ENCODE measurements at places on chromosomes 5 and 9. TPM values are rescaled to one million over a fixed set of nuclear protein-coding genes. Genes with fewer than 3 reads are reported as not detected.

Gene AGPAT2
- total RNA-seq: 45.1 TPM

Gene CDX1
- 0.29 TPM for total RNA-seq

Gene IFNK
- total RNA-seq: not detected

- H3K27me3 ChIP-seq: no peaks in the 10 kb centered on the region
- DNase-seq: no peak
- H3K36me3 ChIP-seq: no peaks in the 10 kb centered on the region
- H3K27ac ChIP-seq: no peak overlapping the region
- no peaks in the 10 kb centered on the region for H3K4me1 ChIP-seq
Observed at GRCh38 chr5:15391704-15392397, 108.1 kb upstream of the FBXL7 start.

DNA sequence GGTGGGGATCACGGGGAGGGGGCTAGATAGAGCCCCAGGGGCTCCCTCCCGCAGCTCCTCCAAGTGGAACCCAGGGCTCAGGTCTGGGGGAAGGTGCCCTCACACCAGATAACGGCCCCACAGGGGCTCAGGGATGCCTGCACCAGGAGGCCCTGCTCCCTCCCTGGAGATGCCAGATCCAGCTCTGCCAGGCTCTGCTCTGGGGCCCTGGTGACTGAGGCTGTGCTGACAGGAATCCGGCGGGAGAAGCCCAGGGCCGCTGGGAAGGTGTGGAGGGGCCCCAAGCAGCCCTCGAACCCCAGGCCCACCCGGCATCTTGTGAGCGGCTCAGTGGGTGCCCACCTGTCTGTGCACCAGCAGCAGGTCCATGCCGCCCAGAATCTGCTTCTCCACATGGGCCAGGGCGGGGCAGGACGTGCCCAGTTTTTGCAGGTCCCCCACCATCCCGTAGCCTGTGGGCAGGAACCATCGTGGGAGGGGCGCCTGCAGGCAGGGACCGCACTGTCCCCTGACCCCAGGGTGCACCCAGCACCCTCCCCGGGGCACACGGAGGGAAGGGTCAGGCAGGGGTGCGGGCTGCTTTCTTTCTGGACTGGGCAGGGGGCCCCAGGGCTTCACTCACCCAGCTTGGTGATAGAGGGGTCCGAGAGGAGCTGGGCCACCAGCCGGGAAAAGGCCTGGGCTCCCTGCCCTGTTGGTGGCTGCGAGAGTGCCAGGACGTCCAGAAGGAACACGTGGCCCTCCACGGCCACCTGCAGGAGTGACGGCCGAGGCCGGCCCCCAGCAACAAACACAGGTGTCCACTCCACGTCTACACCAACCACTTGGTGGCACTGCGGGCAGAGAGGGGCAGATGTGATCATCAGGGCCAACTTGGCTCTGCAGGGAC, 48.9 kb upstream of the NRARP start:
- H3K4me1 ChIP-seq: no peaks in the 10 kb centered on the region
- no peaks in the 10 kb centered on the region for H3K36me3 ChIP-seq
- no peak for DNase-seq
- no peak overlapping the region for H3K27ac ChIP-seq

DNA sequence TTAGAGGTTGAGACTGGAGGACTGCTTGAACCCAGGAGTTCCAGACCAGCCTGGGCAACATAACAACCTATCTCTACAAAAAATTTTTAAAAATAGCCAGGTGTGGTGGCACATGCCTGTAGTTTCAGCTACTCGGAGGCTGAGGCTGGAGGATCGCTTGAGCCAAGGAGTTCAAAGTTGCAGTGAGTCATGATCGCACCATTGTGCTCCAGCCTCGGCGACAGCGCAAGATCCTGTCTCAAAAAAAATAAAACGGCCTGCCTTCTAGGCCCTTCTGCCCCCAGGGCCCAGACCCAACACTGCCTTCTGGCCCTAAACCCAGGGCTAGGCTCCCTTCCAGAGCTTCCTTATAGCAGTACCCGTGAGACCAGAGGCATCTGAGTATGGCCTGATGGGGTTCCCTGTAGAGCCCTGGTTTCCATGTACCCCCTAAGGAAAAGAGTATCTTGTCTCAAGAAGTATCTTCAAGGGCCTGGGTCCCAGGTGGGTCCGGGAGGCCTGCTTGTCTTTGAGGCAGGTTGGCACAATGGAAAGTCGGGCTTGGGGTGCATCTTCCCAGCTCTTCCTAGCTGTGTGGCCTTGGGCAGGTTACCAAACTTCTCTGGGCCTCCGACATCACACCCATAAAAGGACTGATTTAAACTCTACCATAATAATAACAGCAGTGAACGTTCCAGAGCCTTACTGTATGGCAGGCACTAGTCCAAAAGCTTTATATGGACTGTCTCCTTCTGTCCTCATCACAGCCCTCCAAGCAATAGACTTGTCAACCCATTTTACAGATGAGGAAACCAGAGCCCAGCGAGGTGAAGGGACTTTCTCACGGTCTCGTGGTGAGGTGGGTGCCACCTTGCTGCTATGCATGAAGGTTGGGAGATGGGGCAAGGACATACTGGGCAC, 9.6 kb downstream of the LRRC8A start:
- H3K36me3 ChIP-seq: no peaks in the 10 kb centered on the region
- H3K4me1 ChIP-seq: peaks cover 35% of the 10 kb centered on the region
- H3K27ac ChIP-seq: peak overlapping the region; percentile 91
- DNase-seq: no peak
- no peaks in the 10 kb centered on the region for H3K27me3 ChIP-seq

- no peaks in the 10 kb centered on the region for H3K4me1 ChIP-seq
- no peak overlapping the region for H3K4me3 ChIP-seq
- no peaks in the 10 kb centered on the region for H3K27me3 ChIP-seq
- H3K27ac ChIP-seq: no peak overlapping the region
- DNase-seq: no peak
Observed at GRCh38 chr9:89436963-89437625, 60.8 kb downstream of the SEMA4D start.

GRCh38 chr9:8366161-8366926, 566.8 kb upstream of the DMAC1 start:
- H3K4me3 ChIP-seq: no peak overlapping the region
- no peaks in the 10 kb centered on the region for H3K27me3 ChIP-seq
- no peak overlapping the region for H3K27ac ChIP-seq
- no peaks in the 10 kb centered on the region for H3K4me1 ChIP-seq
- DNase-seq: no peak
- H3K36me3 ChIP-seq: no peaks in the 10 kb centered on the region

GRCh38 chr9:15137089-15137488, 169.9 kb downstream of the TTC39B start:
- H3K27me3 ChIP-seq: no peaks in the 10 kb centered on the region
- H3K36me3 ChIP-seq: no peaks in the 10 kb centered on the region
- no peak overlapping the region for H3K4me3 ChIP-seq
- DNase-seq: no peak
- no peak overlapping the region for H3K27ac ChIP-seq

DNA sequence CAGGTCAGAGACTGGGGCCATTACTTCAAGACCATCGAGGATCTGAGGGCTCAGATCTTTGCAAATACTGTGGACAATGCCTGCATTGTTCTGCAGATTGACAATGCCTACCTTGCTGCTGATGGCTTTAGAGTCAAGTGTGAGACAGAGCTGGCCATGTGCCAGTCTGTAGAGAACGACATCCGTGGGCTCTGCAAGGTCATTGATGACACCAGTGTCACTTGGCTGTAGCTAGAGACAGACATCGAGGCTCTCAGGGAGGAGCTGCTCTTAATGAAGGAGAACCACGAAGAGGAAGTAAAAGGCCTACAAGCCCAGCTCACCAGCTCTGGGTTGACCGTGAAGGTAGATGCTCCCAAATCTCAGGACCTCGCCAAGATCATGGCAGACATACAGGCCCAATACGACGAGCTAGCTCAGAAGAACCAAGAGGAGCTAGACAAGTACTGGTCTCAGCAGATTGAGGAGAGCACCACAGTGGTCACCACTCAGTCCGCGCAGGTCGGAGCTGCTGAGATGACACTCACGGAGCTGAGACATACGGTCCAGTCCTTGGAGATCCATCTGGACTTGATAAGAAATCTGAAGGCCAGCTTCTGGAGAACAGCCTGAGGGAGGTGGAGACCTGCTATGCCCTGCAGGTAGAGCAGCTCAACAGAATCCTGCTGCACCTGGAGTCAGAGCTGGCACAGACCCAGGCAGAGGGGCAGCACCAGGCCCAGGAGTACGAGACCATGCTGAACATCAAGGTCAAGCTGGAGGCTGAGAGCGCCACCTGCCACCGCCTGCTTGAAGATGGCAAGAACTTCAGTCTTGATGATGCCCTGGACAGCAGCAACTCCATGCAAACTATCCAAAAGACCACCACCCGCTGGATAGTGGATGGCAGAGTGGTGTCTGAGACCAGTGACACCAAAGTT, 9.3 kb downstream of the NIPBL start:
- H3K4me1 ChIP-seq: no peaks in the 10 kb centered on the region
- H3K4me3 ChIP-seq: no peak overlapping the region
- no peaks in the 10 kb centered on the region for H3K27me3 ChIP-seq
- no peak overlapping the region for H3K27ac ChIP-seq

DNA sequence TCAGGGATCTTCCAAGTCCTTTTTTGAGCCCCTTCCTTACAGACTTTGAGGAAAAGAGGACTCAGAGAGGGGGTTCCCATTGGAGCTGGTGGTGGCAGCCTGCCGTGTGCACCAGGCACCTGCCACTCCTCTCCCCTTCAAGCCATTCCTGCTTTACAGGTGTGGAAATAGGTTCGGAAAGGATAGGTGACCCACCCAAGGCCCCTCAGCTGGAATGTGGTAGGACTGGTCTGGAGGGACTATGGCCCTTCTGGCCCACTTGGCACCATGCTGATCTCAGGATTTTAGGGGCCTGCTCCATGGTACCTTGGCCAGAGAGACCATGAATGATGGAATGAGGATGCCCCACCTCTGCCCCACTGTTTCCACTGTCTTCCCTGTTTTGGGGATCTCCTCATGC, 1.4 kb downstream of the GALNT12 start:
- no peak overlapping the region for H3K4me3 ChIP-seq
- DNase-seq: no peak
- no peak overlapping the region for H3K27ac ChIP-seq
- H3K4me1 ChIP-seq: no peaks in the 10 kb centered on the region
- H3K36me3 ChIP-seq: no peaks in the 10 kb centered on the region
- H3K27me3 ChIP-seq: no peaks in the 10 kb centered on the region

GRCh38 chr9:108130905-108131304, 641.3 kb upstream of the KLF4 start:
- H3K27ac ChIP-seq: no peak overlapping the region
- no peaks in the 10 kb centered on the region for H3K4me1 ChIP-seq
- H3K4me3 ChIP-seq: no peak overlapping the region
- H3K36me3 ChIP-seq: no peaks in the 10 kb centered on the region

DNA sequence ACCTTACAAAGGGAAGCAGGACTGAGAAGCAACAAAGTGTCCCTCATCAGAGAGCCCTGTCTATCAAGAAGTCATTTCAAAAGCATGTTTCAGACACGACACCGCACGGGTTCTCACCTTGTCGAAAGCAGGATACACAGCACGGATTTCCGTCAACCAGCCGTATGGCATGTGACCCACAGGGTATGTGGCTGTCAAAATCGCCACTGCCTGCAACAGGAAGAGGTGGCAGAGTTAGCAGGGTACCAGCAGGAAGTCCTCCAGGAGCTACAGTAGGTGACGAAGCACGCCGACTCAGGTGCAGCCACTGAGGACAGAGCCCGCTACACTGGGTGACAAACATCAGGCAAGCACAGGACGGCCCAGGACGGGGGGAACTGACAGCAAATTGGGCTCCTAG, 81.2 kb downstream of the OTULIN start:
- no peaks in the 10 kb centered on the region for H3K27me3 ChIP-seq
- no peaks in the 10 kb centered on the region for H3K36me3 ChIP-seq
- no peak overlapping the region for H3K4me3 ChIP-seq
- H3K4me1 ChIP-seq: no peaks in the 10 kb centered on the region
- no peak for DNase-seq

GRCh38 chr9:109640580-109641371, 139.2 kb upstream of the PALM2AKAP2 start:
- H3K4me1 ChIP-seq: no peaks in the 10 kb centered on the region
- no peak overlapping the region for H3K27ac ChIP-seq
- DNase-seq: peak; percentile 22
- H3K36me3 ChIP-seq: no peaks in the 10 kb centered on the region

DNA sequence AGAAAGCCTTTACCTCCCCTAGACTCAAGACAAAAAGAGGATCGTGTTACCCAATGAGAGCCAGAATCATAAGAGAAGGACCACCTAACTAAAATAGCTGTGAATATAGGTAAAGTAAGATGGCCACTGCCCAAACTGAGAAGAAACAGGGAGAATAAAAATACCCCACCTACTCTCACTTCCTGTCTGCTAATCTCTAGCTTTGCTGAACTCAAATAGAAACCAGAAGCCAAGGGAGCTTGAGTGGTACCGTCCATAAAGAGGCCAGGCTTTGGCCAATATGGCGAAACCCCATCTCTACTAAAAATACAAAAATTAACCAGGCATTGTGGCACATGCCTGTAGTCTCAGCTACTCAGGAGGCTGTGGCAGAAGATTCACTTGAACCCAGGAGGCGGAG, 123.0 kb upstream of the FST start:
- H3K36me3 ChIP-seq: no peaks in the 10 kb centered on the region
- no peaks in the 10 kb centered on the region for H3K4me1 ChIP-seq
- no peaks in the 10 kb centered on the region for H3K27me3 ChIP-seq
- no peak overlapping the region for H3K4me3 ChIP-seq
- DNase-seq: no peak

DNA sequence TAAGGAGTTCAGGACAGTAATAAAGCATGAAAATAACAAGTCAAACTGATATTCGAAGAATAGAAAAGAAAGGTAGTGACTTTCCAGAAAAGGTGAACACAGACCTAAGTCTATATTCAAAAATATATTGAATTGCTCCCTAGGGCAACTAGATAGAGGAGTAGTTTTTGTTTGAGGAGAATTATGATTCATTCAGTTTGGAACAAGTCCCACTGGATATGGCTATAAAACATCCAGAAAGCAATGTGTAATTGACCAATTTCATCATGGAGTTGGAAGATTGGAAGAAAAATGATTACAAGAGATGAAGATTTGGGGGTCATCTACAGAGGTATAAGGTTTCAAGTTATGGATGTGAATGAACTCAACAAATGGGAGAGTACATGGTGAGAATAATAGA, 117.5 kb upstream of the ZNF462 start:
- no peak overlapping the region for H3K4me3 ChIP-seq
- no peaks in the 10 kb centered on the region for H3K27me3 ChIP-seq
- H3K4me1 ChIP-seq: no peaks in the 10 kb centered on the region

DNA sequence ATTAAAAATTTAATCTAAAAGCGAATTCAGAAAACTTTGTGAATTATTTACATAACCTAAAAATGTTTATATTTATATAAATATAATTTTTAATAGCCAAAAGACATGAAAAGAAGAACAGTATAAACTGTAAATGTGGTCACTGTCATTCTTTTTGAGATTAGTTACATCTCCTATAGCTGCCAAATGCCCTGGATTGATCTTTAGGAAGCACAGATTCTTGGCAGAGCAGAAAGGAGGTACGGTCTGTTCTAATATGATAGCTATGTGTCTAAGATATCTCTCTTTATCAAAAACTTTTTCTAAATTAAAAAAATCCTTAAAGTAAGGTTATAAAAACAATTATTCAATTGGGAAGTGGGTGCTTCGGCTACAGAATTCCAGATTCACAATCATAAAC, 151.0 kb downstream of the LPAR1 start:
- DNase-seq: no peak
- H3K4me3 ChIP-seq: no peak overlapping the region
- no peaks in the 10 kb centered on the region for H3K36me3 ChIP-seq
- no peak overlapping the region for H3K27ac ChIP-seq
- no peaks in the 10 kb centered on the region for H3K4me1 ChIP-seq
- H3K27me3 ChIP-seq: no peaks in the 10 kb centered on the region

GRCh38 chr5:10859393-10860195, 98.6 kb upstream of the DAP start:
- H3K27me3 ChIP-seq: no peaks in the 10 kb centered on the region
- no peak for DNase-seq
- H3K4me3 ChIP-seq: no peak overlapping the region
- H3K27ac ChIP-seq: no peak overlapping the region
- no peaks in the 10 kb centered on the region for H3K36me3 ChIP-seq
- H3K4me1 ChIP-seq: no peaks in the 10 kb centered on the region

All from uterus (tissue), 4 donors.